ENCODE measurements at places on chromosomes 1 and 21. TPM values are rescaled to one million over a fixed set of nuclear protein-coding genes. Genes with fewer than 3 reads are reported as not detected.

KCNJ6 gene
- total RNA-seq, result 0.64 TPM

SUMO3 gene
- 69.2 TPM for total RNA-seq

ASCL5 gene
- not detected for total RNA-seq

CHIA gene
- not detected for total RNA-seq

MIER1 gene
- 18.4 TPM for total RNA-seq

TRIM45 gene
- total RNA-seq, result 1.9 TPM

RSPH1 gene
- total RNA-seq, result not detected

KDF1 gene
- not detected for total RNA-seq

IL20 gene
- not detected for total RNA-seq

PRAMEF20 gene
- not detected for total RNA-seq

XPR1 gene
- total RNA-seq, result 41.6 TPM

ITGB2 gene
- total RNA-seq, result 65.5 TPM

IL19 gene
- total RNA-seq, result not detected

DNA sequence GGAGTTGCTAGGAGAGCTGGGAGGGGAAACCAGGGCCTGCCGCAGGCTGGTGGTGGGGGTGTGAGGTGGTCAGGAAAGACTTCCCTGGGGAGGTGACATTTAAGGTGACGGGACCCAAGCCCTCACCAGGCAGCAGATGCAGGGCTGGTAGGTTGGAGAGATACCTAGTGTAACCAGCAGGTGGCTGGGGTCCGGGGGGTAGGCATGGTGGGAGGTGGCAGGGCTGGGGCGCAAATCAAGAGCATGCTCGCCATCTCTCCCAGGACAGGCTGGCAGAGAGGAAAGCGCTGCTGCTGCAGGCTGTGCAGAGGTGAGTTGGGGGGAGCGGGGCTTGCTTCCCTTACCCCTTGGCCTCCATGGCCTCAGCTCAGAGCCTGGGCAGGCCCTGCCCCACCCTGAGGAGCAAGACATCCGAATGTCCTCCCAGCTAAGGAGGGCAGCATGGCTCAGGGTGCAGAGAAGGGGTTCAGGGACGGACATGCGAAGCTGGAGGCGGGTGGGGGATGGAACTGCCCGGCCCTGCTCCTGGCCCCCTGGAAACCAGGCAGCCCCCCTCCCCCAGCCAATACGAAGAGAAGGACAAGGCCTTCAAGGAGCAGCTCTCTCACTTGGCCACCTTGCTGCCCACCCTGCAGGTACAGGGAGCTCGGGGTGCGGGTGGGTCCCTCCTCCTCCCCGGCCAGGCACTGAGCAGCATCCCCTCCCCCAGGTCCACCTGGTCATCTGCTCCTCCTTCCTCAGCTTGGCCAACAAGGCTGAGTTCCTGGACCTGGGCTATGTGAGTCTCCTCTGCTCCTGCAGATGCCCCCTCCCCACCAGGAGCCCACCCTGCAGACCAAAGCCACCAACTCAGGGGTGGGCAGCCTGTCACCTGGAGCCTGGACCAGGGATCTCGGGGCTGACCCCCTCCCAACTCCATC is 4.0 kb downstream of the RNF207 start:
- peaks cover 9% of the 10 kb centered on the region for H3K4me1 ChIP-seq
- no peak overlapping the region for H3K4me3 ChIP-seq
- H3K27ac ChIP-seq, result no peak overlapping the region
- no peaks in the 10 kb centered on the region for H3K36me3 ChIP-seq
- DNase-seq, result no peak

- no peak overlapping the region for H3K27ac ChIP-seq
- H3K27me3 ChIP-seq, result no peaks in the 10 kb centered on the region
- no peaks in the 10 kb centered on the region for H3K36me3 ChIP-seq
- H3K4me1 ChIP-seq, result peaks cover 18% of the 10 kb centered on the region
- no peak for DNase-seq
Observed at GRCh38 chr1:44326024-44326701, 28.9 kb downstream of the ERI3 start.

DNA sequence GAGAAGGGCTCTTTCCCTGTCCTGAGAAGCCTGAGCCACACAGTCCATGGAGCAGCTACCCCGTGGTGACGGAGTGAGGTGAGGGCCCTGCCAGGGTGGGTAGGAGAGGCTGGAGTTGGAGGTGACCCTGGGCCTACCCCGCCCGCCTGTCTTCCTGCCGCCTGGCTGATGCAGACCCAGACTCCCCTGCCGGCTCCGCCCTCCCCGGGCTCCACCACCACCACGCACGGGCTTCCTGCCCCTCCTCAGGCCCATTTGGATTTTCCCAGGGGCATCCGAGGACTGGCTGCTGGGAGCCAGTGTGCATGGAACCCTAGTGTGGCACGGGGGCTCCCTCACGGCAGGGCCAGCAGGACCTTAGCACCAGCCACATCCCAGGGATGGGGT is 32.5 kb downstream of the PODN start:
- H3K4me3 ChIP-seq, result no peak overlapping the region
- H3K36me3 ChIP-seq, result no peaks in the 10 kb centered on the region
- no peak for DNase-seq

GRCh38 chr21:35641271-35642016 is 418.9 kb downstream of the SETD4 start:
- H3K4me3 ChIP-seq, result no peak overlapping the region
- no peak overlapping the region for H3K27ac ChIP-seq
- H3K4me1 ChIP-seq, result no peaks in the 10 kb centered on the region

DNA sequence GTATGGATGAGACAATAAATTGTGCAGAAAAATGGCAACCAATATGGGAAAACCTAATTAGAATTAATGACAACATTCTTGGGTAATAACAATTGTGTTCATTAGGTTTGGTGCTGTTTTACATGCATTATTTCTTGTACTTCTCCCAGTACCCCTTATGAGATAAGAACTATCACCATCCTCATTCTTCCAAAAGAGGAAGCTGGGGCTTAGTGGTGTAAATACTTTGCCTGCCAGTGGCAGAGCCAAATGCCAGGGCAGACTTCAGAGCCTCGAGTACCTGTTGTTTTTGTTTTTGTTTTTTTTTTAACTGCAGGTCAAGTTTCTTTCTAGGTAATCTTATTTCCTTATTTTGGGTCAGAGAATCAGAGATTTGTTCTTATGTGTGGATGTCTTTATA is 206.4 kb downstream of the RHOU start:
- no peaks in the 10 kb centered on the region for H3K27me3 ChIP-seq
- H3K27ac ChIP-seq, result no peak overlapping the region
- H3K4me1 ChIP-seq, result peaks cover 24% of the 10 kb centered on the region
- DNase-seq, result no peak
- no peaks in the 10 kb centered on the region for H3K36me3 ChIP-seq
- H3K4me3 ChIP-seq, result no peak overlapping the region

DNA sequence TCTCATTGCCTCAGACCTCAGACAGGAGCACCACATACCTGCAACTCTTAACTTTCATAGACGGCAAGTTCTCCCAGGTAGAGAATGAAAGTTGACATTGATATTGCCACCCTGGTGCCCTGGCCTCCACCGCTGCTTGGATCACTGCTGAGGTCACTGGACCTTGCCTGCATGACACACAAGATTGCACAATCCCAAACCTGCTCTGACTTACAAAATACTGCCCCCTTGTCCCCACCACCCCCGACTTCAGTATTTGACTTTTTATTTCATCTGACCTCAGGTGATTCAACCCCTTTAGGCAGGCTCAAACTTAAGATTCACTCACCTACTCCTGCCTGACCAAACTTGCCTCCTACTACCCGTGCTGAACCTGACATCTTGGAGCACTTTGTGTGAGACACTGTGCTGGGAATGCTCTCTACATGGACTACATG is 43.1 kb upstream of the S1PR1 start:
- no peaks in the 10 kb centered on the region for H3K27me3 ChIP-seq
- H3K4me1 ChIP-seq, result no peaks in the 10 kb centered on the region
- H3K27ac ChIP-seq, result no peak overlapping the region
- H3K4me3 ChIP-seq, result no peak overlapping the region
- DNase-seq, result no peak

- H3K4me3 ChIP-seq, result peak overlapping the region; percentile 68
- DNase-seq, result peak; percentile 4
- no peaks in the 10 kb centered on the region for H3K27me3 ChIP-seq
- H3K36me3 ChIP-seq, result peaks cover 4% of the 10 kb centered on the region
- no peak overlapping the region for H3K27ac ChIP-seq
Observed at GRCh38 chr1:228276901-228277490, 69.2 kb downstream of the OBSCN start.

DNA sequence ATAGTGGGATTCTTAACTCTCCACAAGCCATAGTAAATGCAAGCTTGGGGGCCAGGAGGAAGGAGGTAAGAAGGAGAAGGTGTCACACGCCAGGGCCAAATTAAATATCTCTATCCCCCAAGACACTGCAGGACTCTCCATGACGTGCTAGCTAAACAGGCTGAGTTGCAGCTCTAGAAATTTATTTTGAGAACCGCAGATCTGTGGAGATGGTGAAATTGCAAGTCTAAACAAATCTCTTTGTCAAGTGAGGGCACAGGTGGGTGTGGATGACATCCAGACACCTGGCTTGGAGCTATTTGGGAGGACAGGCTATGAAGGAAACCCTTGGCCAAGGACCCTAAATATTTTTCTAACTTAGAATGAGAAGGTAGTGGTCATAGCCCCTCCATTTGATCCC is 39.5 kb upstream of the USP1 start:
- H3K27me3 ChIP-seq, result no peaks in the 10 kb centered on the region
- H3K4me1 ChIP-seq, result no peaks in the 10 kb centered on the region
- H3K36me3 ChIP-seq, result no peaks in the 10 kb centered on the region
- no peak overlapping the region for H3K27ac ChIP-seq

DNA sequence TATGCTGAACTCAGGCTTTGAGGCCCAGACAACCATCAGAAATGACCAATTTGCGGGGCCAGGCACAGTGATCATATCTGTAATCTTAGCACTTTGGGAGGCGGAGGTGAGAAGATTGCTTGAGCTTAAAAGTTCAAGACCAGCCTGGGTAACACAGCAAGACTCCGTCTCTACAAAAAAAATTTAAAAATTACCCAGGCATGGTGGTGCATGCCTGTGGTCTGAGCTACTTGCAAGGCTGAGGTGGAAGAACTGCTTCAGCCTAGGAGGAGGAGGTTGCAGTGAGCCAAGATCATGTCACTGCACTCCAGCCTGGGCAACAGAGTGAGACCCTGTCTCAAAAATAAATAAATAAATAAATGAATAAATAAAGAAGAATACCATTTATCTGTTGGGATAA is 156.5 kb downstream of the EIF4G3 start:
- H3K4me1 ChIP-seq, result peaks cover 20% of the 10 kb centered on the region
- H3K36me3 ChIP-seq, result no peaks in the 10 kb centered on the region
- no peak overlapping the region for H3K27ac ChIP-seq
- DNase-seq, result no peak

GRCh38 chr1:27526569-27527222 is 36.7 kb upstream of the WASF2 start:
- H3K27me3 ChIP-seq, result no peaks in the 10 kb centered on the region
- peak overlapping the region; percentile 74 for H3K27ac ChIP-seq
- no peak for DNase-seq
- H3K36me3 ChIP-seq, result no peaks in the 10 kb centered on the region

DNA sequence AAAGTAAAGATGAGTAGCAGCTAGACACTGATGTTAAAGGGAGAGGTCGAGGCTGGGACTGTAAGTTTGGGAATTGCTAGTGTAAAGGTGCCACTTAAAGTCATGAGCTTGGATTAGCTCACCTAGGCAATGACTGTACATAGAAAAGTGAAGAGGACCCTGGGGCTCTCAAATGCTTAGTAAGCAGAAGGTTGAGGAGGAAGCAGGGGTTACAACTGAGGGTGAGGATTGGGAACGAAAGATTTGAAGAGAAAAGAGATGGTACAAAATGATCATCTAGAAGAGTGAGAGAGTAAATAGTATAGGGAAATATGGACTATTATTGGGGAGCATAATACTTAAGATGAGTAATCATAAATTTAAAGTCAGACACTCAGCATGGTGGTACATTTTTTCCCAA is 63.1 kb upstream of the TNFSF4 start:
- no peaks in the 10 kb centered on the region for H3K36me3 ChIP-seq
- no peak overlapping the region for H3K27ac ChIP-seq
- no peak for DNase-seq
- H3K4me3 ChIP-seq, result no peak overlapping the region
- H3K27me3 ChIP-seq, result no peaks in the 10 kb centered on the region

DNA sequence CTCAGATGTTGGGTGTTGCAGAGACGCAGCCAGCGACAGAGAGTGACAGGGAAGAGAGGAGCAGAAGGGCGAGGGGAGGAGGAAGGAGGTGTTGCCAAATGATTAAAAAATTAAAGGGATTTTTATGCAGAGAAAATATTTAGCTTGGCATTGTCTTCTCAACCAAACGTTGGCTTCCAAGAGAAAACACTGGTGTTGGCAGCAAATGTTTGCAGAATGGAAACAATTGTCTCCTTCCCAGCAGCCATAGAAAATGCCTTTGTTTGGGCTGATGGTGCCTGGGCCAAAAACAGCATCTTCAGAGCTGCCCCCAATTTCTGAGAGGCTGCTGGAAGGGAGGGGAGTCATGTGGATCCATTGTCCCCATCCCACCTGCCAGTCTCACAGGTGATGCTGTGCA is 29.7 kb upstream of the GRIK3 start:
- no peaks in the 10 kb centered on the region for H3K4me1 ChIP-seq
- no peaks in the 10 kb centered on the region for H3K36me3 ChIP-seq
- H3K4me3 ChIP-seq, result no peak overlapping the region
- H3K27me3 ChIP-seq, result no peaks in the 10 kb centered on the region
- DNase-seq, result no peak

DNA sequence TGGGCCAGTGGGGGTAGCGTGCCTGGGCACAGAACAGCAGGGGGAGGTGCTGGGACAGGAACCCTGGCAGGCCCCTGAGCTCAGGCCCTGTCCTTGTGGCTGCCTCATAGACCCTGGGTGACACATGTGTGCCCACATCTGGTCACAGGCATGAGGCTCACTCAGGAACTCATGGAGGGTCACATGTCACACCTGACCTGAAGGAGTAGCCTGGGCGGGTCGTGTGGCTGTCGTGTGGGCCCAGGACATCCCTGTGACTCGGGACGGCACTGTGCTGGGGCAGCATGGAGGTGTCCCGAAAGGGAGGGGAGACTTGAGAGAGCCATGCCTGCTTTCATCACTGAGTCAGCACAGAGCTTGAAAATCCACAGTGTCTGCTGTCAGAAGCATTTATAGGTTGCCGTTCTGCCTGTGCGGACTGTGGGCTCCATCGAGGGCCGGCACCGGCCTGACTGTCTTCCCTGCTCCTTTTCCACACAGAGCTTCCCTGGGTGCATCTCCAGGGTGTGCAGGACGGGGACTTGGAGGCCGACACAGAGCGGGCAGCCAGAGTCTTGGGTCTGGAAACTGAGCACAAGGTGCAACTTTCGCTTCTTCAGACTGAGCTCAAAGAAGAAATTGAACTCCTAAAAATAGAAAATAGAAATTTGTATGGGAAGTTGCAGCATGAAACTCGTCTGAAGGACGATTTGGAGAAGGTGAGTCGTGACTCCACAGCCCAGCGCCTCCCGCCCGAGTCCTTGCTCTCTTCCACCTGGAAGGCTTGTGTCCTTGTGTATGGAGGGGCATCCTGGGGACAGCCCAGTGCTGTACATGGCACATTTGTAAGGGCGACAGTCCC is 32.8 kb downstream of the PCNT start:
- no peak for DNase-seq
- no peaks in the 10 kb centered on the region for H3K4me1 ChIP-seq
- H3K4me3 ChIP-seq, result no peak overlapping the region
- no peak overlapping the region for H3K27ac ChIP-seq

GRCh38 chr1:71339238-71339637 is 258.4 kb upstream of the ZRANB2 start:
- H3K36me3 ChIP-seq, result no peaks in the 10 kb centered on the region
- H3K4me3 ChIP-seq, result no peak overlapping the region
- H3K4me1 ChIP-seq, result no peaks in the 10 kb centered on the region
- DNase-seq, result no peak
- H3K27ac ChIP-seq, result no peak overlapping the region

GRCh38 chr1:227910511-227911153 is 37.1 kb downstream of the WNT9A start:
- no peaks in the 10 kb centered on the region for H3K4me1 ChIP-seq
- no peak overlapping the region for H3K27ac ChIP-seq
- H3K36me3 ChIP-seq, result no peaks in the 10 kb centered on the region
- H3K4me3 ChIP-seq, result no peak overlapping the region

All from ascending aorta (tissue), 2 donors.